ENCODE measurements at places on chromosomes 1 and 21. TPM values are rescaled to one million over a fixed set of nuclear protein-coding genes. Genes with fewer than 3 reads are reported as not detected.

- DNase-seq, result no peak
- H3K36me3 ChIP-seq, result no peaks in the 10 kb centered on the region
- H3K4me1 ChIP-seq, result no peaks in the 10 kb centered on the region
- no peaks in the 10 kb centered on the region for H3K27me3 ChIP-seq
- H3K27ac ChIP-seq, result no peak overlapping the region
Observed at GRCh38 chr1:168498159-168498631, 45.6 kb downstream of the XCL2 start.

DNA sequence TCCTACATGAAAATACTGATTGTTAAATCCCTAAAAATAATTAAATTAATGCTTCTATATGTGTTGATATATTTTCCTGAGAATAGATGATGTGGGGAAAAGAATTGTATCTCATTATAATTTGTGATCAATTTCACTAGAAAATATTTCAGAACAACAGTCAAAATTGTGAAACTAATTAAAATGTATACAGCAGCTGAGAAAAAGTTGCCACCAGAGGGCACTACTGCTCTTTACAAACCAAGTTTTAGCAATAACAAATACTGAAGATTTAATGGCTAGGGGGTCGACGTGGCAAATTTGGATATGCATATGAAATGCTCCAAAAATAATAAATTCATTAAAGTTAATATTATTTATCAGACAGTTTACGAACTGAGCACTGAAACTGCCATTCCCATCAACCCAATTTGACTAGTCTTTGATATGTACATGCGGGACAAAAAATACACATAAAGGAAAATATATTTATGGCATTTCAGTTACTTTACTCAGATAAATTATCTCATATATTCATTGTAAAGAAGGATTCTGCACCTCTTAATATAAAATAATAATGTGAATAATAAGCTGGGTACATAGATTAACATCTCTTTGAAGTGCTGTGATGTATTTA, 96.3 kb upstream of the TMPRSS15 start:
- no peaks in the 10 kb centered on the region for H3K36me3 ChIP-seq
- peak; percentile 70 for DNase-seq
- no peaks in the 10 kb centered on the region for H3K4me1 ChIP-seq
- no peak overlapping the region for H3K4me3 ChIP-seq
- no peak overlapping the region for H3K27ac ChIP-seq

DNA sequence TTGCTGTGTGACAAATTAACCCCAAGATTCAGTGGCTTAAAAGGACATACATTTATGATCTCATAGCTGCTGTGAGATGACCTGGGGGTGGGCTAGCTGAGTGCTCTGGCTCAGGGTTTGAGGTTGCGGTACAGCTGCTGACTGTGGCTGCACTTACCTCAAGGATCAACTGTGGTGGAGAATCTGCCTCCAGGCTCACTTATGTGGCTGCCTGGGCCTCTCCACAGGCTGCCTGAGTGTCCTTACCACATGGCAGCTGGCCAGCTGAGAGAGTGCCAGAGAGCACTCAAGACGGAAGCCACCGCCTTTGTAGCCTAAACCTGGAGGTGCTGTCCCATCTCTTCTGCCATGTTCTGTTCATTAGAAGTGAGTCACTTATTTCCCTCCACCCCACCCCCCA, 5.7 kb downstream of the LRRC71 start:
- H3K4me1 ChIP-seq, result peaks cover 15% of the 10 kb centered on the region
- no peak overlapping the region for H3K27ac ChIP-seq
- H3K36me3 ChIP-seq, result no peaks in the 10 kb centered on the region
- DNase-seq, result no peak
- H3K4me3 ChIP-seq, result no peak overlapping the region

GRCh38 chr1:75415187-75415586, 195.7 kb downstream of the SLC44A5 start:
- no peak overlapping the region for H3K27ac ChIP-seq
- no peaks in the 10 kb centered on the region for H3K36me3 ChIP-seq

DNA sequence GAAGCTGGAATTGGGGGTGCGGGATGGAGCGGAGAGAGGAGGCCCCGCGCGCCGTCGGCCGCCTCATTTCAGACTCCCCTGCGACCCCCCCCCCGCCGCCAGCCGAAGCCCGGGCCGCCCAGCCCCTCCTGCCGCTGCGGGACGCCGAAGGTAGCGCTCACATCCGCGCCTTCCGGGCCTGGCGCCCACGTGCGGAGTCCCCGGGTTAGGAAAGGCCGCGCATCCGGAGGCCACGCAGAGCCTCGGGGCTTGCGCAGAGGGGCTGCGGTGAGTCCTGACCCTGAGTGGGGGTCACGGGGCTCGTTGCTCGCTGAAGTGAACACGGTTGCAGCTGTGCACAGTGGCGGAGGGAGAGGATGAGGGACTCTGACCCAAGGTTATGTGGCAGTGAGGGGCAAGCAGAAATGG, 552 bp upstream of the ZNF496 start:
- DNase-seq, result peak; percentile 65
- H3K4me3 ChIP-seq, result peak overlapping the region; percentile 75
- H3K36me3 ChIP-seq, result no peaks in the 10 kb centered on the region

GRCh38 chr1:188551176-188551575, 1722.4 kb downstream of the PLA2G4A start:
- H3K27me3 ChIP-seq, result no peaks in the 10 kb centered on the region
- DNase-seq, result no peak
- H3K4me3 ChIP-seq, result no peak overlapping the region
- H3K27ac ChIP-seq, result no peak overlapping the region
- H3K36me3 ChIP-seq, result no peaks in the 10 kb centered on the region

DNA sequence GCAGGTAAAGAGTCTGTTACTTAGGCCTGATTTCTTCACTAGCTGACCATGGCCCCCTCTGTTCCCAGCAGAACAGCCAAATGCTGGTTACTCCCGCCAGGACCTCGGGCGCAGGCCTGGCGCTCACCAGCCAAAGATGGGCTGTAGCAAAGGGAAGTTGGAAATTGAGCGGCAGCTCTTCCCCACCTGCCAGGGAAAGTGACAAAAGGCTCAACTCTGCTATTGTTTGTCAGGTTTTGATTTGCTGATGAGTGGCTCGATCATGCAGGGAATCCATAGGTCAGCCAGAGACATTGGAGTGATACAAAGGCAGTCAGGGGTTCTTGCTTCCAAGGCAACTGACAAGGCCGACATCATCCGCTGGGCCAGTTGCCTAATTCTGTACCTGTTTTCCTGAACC, 120.1 kb downstream of the ASTN1 start:
- no peaks in the 10 kb centered on the region for H3K4me1 ChIP-seq
- H3K4me3 ChIP-seq, result no peak overlapping the region

DNA sequence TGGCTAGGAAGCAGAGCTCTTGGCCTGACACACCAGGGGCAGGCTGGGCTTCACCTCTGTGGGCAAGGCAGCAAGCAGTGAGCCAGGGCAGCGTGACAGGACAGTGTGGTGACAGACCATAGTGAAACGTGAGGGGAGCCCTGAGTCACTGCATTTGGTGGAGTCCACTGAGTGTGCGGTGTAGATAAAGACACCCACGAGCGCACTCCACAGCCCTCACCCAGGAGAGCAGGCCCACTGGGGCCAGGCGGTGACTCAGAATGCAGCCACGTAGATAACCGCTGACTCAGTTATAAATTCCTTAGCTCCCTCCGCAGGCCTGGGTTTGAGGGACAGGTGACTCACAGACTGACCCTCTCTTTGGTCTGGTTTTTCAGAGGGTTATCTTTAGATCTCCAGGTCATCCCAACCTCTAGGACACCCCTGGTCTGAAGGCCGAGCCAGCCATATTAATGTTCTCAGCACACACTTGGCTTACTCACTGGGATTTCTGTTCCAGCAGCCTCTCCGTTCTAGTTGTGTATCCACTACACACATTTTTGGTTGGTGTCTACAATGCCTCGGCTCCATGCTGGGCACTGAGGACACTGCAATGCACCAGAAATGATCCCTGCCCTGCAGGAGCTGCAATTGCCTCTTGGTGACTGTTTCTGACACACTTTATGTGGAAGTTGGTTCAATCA, 90.2 kb upstream of the TSPAN2 start:
- no peak overlapping the region for H3K27ac ChIP-seq
- no peaks in the 10 kb centered on the region for H3K4me1 ChIP-seq
- DNase-seq, result no peak

DNA sequence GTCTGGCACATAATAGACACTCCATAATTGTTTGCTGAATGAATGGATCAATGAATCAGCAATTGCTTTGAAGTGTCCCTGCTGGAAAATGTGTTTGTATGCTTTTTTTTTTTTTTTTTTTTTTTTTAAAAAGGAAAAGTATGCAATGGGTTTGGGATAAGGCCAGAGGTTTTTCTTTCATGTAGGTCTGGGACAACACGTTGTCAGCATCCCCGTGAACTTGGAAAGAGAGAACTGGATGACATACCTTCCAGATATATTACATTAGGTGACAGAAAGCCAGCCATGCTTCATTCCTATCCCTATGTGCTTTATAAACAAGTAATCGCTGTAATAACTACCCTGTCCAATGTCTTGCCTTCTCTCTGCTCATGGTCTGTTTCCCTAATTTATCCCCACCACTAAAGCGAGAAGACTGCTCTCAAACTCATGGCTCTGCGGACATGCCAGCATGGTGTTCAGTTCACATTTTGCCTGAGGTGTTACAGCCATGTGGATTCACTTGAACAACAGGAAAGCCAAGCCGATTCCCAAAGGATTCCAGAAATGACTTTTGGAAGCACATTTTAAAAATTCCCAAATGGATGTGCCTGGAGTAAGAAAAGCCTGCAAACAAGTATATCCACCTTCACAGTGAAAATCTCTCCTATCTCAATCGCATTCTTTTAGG, 34.8 kb upstream of the GREM2 start:
- DNase-seq, result no peak
- no peaks in the 10 kb centered on the region for H3K36me3 ChIP-seq
- H3K27ac ChIP-seq, result no peak overlapping the region

- no peaks in the 10 kb centered on the region for H3K27me3 ChIP-seq
- no peak overlapping the region for H3K27ac ChIP-seq
- H3K4me1 ChIP-seq, result no peaks in the 10 kb centered on the region
- no peak for DNase-seq
- no peaks in the 10 kb centered on the region for H3K36me3 ChIP-seq
Observed at GRCh38 chr1:3125078-3125477, 56.1 kb downstream of the PRDM16 start.

DNA sequence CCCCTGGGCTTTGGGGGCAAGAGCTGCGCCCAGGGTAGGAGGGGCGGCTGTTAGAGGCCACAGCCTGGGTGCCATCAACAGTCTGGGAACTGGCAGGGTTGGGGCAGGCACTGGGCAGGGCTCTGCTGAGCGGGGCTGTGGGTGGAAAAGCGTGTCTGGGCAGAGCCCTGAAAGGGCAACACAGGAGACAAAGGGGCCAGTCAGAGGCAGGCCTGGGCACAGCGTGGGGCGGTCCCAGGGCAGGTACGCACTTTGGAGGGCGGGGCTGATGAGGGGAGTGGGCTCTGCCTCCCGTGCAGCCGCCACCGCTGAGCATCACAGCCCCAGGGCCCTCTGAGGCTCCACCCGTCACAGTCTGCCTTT, 13.9 kb downstream of the CELSR2 start:
- H3K4me1 ChIP-seq, result no peaks in the 10 kb centered on the region
- DNase-seq, result no peak
- H3K36me3 ChIP-seq, result no peaks in the 10 kb centered on the region

- H3K27me3 ChIP-seq, result no peaks in the 10 kb centered on the region
- no peaks in the 10 kb centered on the region for H3K36me3 ChIP-seq
Observed at GRCh38 chr21:23837564-23837963, 1769.7 kb downstream of the MRPL39 start.

DNA sequence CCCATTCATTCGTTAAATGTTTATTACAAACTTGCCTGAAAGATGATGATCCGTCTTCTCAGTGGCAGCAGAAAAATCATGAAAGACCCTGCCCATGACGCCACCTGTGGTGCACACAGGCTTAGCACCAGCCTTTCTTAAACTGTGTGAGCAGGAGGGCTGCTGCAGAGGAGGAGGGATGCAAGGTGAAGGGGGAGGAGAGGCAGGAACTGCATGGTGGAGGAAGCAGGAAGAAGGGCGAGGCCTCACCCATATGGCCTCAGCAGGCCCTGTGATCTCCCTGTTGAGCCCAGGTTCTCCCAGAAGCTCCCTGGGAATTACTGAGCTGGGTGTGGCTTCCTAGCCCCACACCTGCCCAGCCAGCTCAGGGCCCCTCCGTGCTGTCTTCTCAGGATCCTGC, 25.0 kb upstream of the RD3 start:
- H3K4me3 ChIP-seq, result no peak overlapping the region
- DNase-seq, result peak; percentile 73
- no peaks in the 10 kb centered on the region for H3K36me3 ChIP-seq
- no peaks in the 10 kb centered on the region for H3K27me3 ChIP-seq
- H3K27ac ChIP-seq, result peak overlapping the region; percentile 97

- DNase-seq, result no peak
- H3K4me1 ChIP-seq, result no peaks in the 10 kb centered on the region
- H3K36me3 ChIP-seq, result peaks cover 20% of the 10 kb centered on the region
- H3K27me3 ChIP-seq, result no peaks in the 10 kb centered on the region
Observed at GRCh38 chr1:180837020-180837419, 75.7 kb upstream of the KIAA1614 start.

DNA sequence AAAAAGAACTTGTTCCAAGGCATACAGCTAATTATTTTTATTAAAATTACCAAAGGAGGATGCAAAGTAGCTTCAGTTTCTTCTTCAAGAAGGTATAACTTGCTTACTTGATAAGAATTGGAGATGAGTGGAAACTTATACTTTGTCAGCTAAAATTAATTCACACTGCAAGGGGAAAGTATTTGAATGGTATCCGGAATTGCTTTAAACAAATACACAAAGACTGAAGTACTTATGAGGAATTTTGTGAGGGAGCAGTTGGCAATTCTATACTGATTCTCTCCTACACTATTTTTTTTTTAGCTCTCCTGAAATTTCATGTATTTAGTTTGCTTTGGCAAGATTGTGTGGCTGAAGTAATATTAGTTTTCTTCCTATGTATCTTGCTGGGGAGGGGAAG, 39.2 kb upstream of the GRIK1 start:
- H3K4me3 ChIP-seq, result no peak overlapping the region
- no peaks in the 10 kb centered on the region for H3K4me1 ChIP-seq
- no peak for DNase-seq
- no peaks in the 10 kb centered on the region for H3K27me3 ChIP-seq
- H3K27ac ChIP-seq, result no peak overlapping the region

The SIM2 gene
- not detected for total RNA-seq

The TFAP2E gene
- not detected for total RNA-seq

The FCRL5 gene
- 1.2 TPM for total RNA-seq

The TADA1 gene
- total RNA-seq, result 6.8 TPM

The SERINC2 gene
- 227 TPM for total RNA-seq

The TPTE gene
- not detected for total RNA-seq

The PWP2 gene
- 13.0 TPM for total RNA-seq

The LY9 gene
- 5.4 TPM for total RNA-seq

The ZNF593 gene
- total RNA-seq, result 17.3 TPM

The MIS18A gene
- 1.9 TPM for total RNA-seq

The LINGO4 gene
- not detected for total RNA-seq
